NCI-H1436 (cell line): ENCODE measurements at places on chromosomes 1 and 21.

- DNase-seq = no peak
Observed at GRCh38 chr1:58896246-58897183, 112.7 kb upstream of the JUN start.

DNA sequence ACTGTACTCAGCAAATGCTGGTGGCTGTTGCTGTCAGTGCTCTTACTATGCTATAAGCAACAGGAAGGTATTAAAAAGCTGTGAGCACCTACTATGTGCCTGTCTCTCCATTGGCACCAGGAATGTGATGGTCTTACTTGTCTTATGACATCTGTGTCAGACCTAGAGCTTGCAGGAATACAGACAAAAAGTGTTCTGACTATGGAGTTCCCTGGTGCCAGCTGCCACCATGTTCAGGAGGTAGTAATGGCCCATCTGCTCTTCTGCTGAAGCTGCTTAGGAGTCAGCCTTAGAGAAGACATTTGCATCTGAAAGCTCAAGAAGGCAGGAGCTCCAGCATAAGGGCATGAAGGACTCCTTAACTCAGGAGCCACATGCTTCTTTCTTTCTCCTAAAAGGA, 52.3 kb downstream of the MAB21L3 start:
- DNase-seq = no peak

DNA sequence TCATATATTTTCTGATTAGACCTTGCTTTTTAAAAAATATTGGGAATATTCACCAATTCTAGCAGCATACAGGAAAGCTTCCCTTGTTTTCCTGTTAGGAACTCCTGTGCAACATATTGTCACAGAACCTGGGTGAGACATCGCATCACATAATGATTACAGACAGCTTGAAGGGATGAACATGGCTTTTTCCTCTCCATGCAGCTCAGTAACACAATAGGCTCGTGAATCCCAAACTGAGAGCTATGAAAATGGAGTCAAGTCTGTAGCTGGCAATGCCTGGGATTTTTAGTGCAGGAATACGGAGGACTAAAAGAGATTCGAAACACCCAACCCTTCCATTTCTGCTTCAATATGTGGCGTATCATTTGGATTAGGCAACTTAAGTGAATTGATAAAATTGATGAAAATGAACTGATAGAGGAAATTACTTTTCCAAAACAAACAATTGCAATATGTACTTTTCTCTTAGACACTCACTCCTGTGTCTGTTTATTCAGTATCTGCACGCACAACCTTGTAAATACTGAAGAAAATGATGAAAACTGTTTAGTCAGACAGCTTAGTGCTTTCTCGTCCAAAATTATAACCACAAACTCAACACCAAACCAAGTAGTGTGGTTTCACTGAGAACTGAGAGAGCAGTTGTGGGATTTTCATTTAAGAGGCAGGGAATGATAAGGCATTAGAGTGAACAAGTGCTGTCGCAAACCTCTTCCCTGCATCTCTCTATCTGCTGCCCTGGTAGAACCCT, 250.4 kb downstream of the PTBP2 start:
- no peak for DNase-seq

DNA sequence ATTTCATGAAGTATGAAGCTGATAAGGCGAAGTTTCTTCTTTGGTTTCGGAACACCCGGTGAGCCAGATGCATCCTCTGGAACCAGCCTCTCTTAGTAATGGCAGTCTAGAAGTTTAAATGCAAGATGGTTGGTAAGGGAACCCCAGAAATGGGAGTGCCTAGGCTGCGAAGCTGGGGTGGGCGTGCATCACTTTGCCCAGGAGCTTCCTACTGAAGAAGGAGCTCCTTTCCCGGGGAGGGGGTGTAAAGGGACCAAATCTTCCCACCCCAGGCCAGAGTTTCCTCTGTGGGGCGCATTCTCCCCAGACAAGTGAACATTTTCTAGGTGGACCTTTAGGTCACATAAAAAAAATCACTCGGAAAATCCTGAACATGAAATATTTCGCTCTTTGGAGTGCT, 4.4 kb downstream of the TFF2 start:
- DNase-seq = no peak

DNA sequence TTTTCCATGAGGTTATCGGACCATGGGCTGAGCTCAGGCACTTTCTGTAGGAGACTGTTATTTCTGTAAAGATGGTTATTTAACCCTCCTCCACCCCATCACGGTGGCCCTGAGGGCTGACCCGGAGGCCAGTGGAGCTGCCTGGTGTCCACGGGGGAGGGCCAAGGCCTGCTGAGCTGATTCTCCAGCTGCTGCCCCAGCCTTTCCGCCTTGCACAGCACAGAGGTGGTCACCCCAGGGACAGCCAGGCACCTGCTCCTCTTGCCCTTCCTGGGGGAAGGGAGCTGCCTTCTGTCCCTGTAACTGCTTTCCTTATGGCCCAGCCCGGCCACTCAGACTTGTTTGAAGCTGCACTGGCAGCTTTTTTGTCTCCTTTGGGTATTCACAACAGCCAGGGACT, 2.6 kb upstream of the CCDC28B start:
- DNase-seq = no peak

DNA sequence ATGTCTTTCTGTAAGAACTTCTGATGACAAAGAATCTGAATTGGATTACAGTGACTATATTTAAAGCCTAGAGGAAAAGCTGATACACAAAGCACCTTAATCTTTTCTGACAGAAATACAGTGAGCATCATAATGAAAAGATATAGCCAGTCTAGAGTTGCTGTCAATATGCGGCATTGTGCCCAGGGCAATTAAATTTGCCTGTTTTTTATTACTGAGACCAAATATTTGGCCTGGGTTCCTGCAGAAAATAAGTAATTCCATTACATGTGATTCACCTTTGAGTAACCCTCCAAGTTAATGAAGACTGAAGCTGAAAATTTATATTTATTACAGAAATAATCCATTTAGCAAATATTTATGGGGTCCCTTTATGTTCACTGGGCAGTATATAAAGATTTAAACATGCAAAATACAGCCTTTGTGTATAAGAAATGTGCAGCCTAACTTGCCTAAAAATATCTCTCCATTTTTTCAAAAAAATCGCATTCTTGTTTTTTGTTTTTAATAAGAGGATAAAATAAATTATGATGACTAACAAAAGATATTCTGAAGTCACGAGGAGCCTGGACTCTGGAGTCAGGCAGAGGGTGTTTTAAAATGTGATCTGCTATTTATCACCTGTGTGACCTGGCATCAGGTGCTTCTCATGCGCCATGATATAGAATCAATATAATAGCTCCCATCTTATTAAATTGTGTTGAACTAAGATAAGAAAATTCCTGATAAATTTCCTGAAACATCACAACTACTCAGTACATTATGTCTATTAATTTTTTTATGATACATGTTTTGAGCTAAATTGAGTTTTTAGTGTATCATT, 83.6 kb downstream of the SGIP1 start:
- DNase-seq = no peak

DNA sequence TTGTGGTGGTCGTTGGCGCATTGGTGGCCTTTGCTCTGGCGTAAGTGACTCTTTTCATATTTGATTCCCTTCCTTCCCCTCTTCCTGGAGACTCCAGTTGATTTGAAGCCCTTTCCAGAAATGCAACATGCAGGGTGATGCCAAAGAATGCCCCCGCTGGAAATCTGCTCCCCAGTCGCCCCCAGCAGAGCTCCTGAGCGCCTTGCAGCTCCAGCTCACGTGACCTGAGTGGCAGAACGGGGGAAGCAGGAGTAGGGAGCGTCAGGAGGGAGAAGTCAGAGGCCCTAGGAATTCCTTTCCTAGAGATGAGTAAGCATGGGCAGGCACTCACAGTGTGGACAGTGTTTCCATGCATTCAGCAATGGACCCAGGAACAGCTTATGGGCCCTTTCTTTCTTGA, 255.9 kb downstream of the CACNA1E start:
- DNase-seq = no peak

DNA sequence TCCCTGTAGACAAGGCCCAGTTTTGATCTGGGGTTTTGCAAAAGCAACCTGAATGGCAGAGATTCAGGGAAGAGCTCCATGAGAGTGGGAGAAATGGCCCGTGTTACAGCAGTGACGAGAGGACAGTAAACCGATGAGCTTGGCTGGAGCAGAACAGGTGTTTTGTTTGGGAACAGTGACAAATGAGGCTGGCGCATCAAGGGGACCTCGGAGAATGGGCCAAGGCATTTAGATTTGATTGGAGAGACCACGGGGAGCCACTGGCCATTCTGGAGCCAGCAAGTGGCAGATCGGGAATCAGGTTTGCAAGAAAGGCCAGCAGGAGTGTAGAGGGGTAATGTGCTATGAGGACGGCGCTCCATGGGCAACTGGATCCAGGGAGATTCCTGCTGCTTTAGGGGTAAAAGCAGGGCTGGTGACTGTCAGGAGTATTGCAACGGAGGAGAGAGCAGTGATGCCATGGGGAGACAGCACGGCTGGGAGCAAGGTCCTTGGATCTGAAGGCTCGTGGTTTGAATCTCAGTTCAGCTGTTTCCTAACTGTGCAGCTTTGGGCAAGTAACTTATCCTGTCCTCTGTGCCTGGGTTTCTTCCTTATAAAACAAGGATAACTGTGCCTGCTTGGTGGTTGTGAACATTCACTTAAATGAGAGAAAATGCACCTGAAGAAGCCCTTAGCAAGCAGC, 9.9 kb upstream of the KLHDC7A start:
- no peak for DNase-seq
